ENCODE measurements at places on chromosomes 5 and 9.

GRCh38 chr9:137989999-137990715, 112.6 kb downstream of the CACNA1B start:
- no peak for DNase-seq

DNA sequence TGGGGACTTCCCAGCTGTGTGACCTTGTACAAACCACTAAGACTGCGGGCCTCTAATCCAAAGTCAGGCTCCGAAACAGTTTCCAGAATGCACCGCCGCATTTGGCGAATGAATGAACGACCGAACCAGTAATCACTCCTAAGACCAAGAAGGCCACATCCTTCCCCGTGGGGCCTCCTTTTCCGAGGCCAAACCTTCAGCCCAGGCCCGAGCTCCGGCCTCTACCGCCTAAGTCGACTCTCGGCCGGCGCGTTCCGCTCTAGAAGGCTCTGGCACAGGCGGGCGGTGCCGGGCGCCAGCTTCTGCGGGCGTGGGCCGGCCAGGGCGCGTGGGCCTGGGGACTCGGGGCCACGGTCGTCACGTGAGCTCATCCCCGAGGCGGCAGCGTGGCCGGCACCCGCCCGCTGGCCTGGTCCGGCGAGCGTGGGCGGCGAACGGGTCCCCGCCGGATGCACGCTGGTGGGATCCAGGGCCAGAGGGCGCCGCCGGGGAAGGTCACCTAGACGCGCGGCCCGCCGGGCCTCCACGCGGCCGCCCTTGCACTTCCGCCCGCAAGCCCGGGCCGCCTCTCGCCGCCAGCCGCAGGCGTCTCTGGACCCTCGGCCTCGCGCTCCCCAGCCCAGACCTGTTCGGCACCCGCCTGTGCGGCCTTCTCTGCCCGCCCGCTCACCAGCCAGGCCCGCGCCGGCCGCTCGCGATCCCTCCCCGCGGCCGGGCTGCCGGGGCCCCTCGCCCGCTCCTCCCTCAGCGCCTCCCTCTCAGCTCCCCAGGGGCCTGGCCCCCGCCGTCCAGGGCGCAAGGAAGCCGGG, 754 bp downstream of the VDAC1 start:
- DNase-seq = peak; percentile 78

DNA sequence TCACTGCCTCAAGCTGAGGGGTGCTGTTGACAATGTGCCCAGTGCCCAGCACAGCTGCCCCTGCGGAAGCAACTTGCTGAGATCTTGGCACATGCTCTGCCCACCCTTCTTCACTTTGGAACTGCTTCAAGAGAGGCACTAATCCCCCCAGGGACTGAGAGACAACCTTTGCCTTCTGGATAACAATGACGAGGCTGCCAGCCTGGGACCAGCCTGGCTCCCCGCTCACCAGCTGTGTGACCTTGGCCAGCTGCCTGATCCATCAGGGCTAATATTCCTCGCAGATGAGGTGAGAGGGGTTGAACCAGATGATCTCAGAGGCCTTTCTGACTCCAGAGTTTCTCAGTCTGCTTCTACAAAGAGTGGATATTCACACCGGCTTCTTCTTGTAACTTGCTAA, 81.0 kb downstream of the SHB start:
- no peak for DNase-seq

GRCh38 chr9:82673919-82674318, 389.0 kb downstream of the RASEF start:
- no peak for DNase-seq

- no peak for DNase-seq
These were observed 90.3 kb upstream of the FBXL17 start for GRCh38 chr5:108472237-108472636.

- no peak for DNase-seq
These were observed 21.9 kb downstream of the F2R start for GRCh38 chr5:76737846-76738245.

DNA sequence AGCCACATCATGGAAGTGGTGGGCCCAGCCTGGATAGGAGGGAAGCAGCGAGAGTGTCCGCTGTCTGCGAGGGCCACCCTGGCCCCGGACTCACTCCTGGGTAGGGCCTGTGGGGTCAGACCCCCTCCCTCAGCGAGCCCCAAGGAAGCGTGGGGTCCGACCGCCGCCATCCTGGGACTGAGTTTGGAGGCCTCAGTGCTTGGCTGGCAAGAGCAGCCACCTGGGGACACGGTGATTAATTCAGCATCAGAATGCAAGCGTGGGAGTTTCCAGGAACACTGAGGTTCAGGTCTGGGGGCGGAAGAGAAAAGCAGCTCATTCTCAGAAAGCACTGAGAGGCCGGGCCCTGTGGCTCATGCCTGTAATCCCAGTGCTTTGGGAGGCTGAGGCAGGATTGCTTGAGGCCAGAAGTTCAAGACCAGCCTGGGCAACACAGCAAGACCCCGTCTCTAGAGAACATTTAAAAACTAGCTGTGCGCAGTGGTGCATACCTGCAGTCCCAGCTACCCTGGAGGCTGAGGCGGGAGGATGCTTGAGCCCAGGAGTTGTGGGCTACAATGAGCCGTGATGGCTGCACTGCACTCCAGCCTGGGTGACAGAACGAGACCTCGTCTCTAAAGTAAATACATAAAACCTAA, 18.3 kb upstream of the CAMSAP1 start:
- peak; percentile 78 for DNase-seq

GRCh38 chr9:19488721-19489120, 79.9 kb downstream of the ACER2 start:
- DNase-seq = no peak

DNA sequence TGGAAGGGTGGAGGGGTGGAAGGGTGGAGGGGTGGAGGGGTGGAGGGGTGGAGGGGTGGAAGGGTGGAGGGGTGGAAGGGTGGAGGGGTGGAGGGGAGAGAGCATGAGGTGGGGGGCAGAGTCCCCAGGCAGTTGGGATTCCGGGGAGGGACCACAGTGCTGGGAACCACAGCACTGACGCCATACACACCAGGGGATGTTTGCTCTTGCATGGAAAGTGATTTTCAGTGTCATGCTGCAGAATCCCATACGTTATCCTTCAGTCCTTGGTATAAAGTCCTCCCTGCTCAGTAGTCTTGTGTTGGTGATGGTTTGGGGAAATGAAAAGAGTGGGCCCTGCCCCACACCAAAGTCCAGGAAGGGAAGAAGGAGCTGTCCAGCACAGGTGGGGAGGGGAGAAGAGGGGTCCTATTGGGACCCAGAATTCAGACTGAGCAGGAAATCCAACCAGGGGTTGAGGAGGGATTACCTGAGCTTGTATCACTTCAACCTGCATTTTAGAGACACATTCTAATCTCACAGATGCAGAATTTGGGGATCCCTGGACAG, 5.5 kb upstream of the FIBCD1 start:
- DNase-seq = no peak

DNA sequence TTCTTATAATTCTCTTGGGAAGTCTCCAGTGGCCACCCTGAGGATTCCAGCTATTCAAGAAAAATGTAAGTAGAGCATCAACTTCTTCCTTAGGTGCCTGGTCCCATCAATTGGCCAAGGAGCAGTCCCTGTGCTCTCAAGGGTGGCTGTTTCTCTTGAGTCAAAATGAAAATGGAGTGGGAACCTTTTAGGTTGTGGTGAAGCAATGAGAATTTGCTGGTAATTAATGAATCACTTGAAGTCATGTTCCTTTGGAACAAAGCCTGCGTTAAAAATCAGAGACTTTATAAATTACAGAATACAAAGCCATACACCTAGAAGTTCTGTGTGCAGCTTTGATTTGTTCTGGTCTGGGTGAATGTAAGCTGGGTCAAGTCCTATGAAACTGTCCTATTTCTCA, 48.9 kb downstream of the IL31RA start:
- peak; percentile 44 for DNase-seq

DNA sequence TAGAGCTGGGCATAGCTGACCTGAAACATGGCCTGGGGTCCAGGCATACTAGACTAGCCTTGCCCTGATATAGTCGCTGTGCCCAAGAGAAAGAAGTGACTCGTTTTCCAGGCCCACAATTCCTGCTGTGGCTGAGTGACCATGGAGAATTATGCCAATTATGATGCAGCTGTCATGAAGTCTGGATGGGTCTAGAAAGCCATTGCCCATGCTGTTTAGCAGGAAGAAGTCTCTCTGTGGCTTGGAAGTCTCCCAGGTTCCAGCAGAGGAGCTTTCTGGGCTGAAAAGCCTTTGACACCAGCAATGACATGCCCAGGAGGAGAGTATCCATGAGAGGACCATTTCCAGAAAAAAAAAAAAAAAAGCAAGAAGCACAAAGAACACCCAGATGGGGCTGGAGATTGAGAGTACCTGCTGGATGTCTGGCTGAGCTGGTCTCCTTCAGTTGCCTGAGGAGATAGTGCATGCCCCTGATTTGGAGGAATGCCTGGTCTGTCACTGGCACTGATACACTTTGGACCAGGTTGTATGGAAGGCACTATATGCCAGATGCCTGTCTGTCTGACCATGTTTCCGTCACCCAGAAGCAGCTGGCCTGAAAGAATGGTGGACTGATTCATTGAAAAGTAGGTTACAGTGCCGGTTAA, 128.0 kb upstream of the EPB41L4A start:
- DNase-seq = no peak

GRCh38 chr9:19231126-19231903, 822 bp downstream of the DENND4C start:
- DNase-seq = peak; percentile 38

DNA sequence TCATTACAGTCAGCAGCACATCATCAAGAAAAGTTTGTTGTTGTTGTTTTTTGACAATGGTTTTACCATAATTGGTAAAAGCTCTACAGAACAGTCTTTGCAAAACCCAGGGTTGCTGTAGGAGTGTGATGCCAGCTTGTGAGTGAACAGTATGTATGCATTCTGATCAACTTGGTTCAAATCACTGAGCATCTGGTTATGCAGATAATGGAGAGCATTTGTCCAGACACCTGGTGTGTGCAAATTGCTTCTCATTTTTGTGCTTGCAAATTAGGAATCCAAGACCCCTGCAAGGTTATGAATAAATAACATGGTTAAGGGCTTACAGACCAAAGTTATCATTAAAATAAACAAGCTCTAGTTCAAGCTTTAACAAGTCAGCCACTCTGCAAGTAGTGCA, 448.7 kb upstream of the ACTBL2 start:
- no peak for DNase-seq

DNA sequence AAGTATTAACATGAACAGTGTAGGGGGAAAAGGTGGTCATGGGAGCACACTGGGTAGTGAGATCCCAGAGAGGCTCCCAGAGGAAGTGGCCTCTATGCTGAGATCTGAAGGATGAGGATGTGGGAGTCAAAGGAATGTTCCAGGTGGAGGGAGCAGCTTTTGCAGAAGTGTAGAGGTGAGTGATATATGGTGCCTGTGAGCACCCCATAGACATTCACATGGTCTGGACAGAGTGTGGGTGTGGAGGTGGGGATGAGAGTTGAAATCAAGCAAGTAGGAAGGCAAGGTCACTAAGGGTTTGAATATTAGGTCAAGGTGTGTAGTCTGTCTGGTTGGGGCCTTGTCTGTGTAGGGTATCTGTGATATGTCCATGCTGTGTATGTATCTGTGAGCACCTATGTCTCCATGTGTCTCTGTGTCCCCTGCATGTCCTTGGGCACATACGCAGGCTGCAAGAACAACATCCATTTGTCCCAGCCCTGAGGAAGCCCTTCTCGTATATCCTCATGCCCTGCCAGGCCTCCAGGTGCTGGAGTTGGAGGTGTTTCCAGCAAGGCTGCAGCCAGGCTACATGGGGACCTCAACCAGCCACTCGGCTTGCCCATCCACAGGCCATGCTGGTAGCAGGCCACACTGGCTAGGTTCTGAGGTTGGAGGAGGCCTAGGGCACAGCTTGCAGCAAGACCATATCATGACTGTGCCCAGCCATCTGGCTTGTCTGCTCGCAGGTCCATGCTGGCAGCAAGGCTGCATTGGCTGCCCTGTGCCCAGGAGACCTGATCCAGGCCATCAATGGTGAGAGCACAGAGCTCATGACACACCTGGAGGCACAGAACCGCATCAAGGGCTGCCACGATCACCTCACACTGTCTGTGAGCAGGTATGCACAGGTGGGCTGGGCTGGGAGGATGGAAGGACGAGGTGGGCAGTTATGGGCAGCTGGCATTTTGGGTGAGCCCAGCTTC, 4.7 kb downstream of the PDLIM4 start:
- no peak for DNase-seq

GRCh38 chr5:181056431-181056830, 16.4 kb downstream of the BTNL9 start:
- no peak for DNase-seq

DNA sequence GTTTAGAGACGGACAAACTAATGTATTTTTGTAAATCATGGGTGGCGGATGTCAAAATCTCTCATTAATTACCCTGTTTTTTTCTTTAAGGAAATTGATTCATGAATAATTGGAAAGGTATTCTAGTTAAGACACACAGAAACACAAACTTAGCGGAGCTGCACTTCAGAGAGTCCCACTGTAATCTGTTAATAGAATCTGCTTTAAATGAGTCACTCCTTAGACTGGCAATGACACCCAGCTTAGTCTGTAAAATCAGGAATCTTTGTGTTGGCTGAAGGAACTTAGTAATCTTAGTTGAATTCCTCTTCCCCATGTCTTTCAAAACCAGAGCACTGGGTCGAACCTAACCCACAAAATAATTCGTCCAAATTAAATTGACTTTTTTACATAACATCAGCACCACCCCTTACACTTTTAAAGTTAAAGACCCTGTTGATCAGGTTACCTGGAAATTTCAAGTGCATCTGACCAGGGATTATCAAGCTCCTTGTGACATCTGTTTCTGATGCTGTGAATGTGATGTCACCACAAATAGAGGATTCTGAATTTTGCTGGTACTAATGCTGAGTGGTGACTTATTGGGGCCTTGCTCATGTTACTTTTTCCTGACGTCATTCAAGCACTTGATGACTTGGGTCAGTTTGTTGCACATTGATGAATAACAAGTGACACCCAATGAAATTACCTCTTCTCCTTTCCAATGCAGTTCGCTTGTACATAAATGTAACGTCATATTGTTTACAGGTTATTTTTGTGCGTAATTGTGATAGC, 313.6 kb downstream of the KCTD16 start:
- no peak for DNase-seq

- no peak for DNase-seq
These were observed 5.7 kb upstream of the BRD3 start for GRCh38 chr9:134073500-134073899.

All from GM13977 (cell line).